ENCODE measurements at places on chromosomes 11 and 22.
A peak's percentile ranks its signal among the peaks of the same experiment; 100 is the strongest.

- no peak for DNase-seq
Measured at GRCh38 chr11:61571869-61572268, 9.0 kb downstream of the SYT7 start.

- DNase-seq = no peak
Measured at GRCh38 chr22:30334646-30335045, 7.9 kb upstream of the TBC1D10A start.

GRCh38 chr22:40610329-40610850 is 26.1 kb downstream of the MRTFA start:
- DNase-seq = no peak

DNA sequence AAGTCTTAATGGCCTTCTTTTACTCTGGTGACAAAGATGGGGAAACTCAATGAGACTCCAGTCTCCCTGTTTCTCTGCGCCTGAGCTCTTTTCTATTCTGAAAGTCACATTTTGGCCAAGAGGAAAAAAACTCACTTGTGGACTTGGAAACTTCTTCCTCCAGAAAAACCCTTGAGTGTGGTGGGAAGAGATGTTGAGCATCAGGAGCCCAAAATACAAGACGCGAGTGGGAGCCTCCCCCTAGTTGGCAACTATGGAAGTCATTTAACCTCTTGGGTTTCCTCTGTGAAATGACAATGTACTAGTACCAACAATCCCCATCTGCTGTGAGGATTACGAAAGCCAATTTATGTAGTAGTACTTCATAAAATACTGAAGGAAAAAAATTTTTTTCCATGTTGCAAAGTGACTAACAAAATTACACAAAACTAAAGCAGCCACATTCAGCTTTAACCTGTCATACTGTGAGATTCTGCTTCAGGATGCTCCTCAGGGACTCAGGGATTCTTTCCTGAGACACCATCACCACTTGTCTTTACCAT is 524 bp upstream of the SLC25A17 start:
- DNase-seq = no peak

DNA sequence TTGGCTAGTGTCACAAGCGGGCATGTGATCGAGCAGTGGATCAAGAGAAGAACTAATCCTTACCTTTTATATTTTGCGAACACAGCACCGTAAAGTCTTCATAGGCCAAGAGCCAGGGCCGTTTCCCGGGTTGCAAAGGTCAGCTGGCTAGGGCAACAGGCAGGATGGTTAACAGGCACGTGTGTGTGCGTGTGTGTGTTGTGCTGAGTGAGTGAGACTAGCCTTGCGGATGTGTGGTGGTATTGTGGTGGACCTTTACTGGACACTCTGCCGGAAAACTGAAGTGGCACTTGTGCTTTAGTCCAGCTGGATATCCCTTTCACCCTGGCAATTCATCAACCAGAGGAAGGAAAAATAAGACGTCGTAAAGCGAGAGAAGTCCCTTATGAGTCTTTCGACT is 176.7 kb downstream of the BCR start:
- no peak for DNase-seq

GRCh38 chr11:111826322-111826950 is 44.9 kb downstream of the ALG9 start:
- no peak for DNase-seq

DNA sequence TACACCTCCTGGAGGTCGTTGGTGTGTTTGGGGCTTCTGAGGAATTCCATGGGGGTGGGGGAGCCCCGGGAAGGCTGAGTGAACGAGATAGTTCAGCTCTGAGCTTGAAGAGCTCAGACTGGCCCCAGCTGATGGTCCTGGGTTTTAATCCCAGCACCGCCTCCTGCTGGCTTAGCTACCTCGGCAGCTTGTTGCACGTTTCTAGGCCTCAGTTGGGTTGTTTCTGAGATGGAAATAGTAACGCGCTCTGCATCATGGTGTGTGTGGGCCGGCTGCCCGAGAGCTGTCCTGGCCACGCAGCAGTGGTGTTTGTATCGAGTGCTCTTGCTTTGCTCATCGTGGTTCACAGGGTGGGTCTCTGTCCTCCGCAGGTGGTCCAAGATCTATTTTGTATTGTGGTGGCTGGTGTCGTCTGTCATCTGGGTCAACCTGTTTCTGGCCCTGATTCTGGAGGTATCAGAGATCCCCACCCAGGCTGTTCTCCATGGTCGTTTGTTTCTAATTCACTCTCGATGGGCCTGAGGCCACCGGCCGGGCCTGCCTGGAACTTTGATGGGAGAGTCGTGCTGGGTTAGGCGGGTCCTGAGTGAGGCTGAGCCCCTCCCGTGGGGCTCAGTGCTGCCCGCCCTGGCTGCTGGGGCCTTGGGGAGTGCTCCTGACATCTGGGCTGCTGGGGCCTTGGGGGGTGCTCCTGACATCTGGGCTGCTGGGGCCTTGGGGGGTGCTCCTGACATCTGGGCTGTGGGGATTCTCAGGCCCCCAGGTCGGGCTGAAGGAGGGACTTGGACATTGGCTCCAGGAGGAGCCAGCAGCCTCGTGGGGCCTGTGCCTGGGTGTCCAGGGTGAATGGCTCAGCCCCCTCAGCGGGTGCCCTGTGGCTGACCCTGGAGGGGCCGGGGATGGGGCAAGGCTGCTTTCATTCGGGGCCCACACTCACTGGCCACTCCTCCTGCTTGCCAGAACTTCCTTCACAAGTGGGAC is 37.7 kb downstream of the TPCN2 start:
- DNase-seq = no peak

- peak; percentile 30 for DNase-seq
Measured at GRCh38 chr22:41619979-41620588, 759 bp downstream of the DESI1 start.

DNA sequence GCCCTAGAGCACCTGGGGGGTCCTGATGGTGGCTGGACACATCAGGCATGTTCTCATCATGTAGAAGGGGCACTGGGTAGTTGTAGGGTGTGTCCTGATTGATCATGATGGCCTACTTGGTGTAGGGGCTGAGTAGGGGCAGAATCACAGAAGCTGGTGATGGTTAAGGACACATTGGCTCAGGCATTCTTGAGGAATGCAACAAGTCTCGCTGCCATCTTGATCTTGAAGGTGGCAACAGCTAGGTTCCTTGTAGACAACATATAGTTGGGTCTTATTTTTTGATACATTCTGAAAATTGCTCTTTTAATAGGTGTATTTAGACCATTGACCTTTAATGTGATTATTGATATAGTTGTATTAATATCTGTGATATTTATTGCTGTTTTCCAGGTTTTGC is 28.1 kb downstream of the PPP6R3 start:
- no peak for DNase-seq

- no peak for DNase-seq
Measured at GRCh38 chr11:93585758-93586157, 42.6 kb upstream of the SMCO4 start.

Measured in HTR-8/SVneo (cell line).